ENCODE measurements at places on chromosomes 5 and 9.
A peak's percentile ranks its signal among the peaks of the same experiment; 100 is the strongest.

DNA sequence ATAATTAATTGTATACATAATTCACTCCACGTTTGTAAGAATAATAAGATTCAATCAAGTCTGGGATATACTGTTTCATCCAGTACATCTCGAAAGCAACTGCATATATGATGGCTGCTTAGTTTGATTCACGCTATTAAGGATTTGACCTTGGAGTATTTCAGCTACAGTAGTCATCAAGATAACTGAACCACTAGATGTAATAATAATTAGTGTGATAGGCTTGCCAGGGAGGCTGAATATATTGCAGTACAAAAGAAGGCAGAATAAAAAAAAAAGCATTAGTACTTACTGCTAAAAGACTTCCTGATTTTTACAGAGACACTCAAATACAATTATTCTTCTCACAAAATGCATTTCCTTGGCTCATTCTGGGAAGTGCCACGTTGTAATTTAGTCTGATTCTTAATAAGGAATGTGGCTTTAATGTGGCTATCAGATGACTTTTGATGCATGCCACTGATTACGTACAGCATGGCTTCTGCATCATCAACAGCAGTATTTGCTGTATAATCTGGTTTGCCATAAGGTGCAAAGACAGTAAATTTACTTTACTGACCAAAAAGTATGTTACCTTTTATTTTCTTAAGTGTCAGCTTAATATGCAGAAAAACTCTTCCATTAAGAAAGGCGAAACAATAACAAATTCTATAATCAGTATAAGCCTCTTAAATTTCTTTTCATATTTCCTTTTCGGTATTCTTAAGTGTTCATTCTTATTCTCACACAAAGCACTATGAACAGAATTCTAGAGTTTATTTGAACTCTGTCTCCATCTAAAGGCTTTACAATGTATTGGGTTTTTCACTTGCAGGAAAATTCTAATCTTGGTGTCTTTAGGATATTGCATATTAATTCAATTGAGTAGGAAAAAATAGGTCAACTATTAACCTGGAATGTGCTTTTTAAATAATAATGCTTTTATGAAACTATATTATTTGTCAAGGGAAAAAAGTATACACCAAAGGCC lies 166.4 kb downstream of the SLF1 start:
- no peak for DNase-seq

DNA sequence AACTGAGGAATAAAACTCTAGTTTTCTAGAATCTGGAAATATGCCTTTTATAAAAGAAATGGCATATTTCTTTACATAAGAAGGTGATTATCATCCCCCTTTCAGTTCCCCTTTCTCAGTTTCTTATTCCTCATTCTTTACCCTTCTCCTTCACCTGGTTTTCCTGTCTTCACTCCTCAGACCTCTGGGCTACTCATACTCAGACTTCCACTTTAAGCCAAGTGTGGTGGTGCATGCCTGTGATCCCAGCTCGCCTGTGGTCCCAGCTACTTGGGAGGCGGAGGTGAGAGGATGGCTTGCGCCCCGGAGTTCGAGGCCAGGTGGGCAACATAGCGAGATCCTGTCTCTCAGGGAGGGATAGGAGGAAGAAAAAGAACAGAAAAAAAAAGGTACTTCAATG lies 57.2 kb downstream of the RANBP6 start:
- DNase-seq: no peak

DNA sequence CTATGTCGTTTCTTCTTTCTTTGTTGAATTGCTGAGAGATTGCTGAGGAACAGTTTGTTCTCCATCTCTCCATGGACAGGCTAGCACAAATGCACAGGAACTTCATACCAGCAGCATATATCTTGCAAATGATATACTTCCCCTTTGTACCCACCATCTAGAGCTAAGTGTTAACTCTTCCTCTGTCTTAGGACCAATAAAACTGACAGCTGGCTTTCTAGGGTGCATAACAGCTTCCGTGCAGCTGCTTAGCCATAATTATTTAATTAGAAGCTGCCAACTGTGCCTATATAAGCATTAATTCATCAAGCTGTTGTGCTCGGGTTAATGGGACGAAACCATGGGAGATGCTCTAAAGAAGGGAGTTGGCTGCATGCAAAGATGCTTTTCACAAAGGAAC lies 38.7 kb downstream of the KCTD16 start:
- no peak for DNase-seq

- DNase-seq: peak; percentile 83
Observed at GRCh38 chr5:99037668-99038067, 108.9 kb upstream of the CHD1 start.

GRCh38 chr5:12023614-12024241 lies 119.5 kb upstream of the CTNND2 start:
- no peak for DNase-seq

DNA sequence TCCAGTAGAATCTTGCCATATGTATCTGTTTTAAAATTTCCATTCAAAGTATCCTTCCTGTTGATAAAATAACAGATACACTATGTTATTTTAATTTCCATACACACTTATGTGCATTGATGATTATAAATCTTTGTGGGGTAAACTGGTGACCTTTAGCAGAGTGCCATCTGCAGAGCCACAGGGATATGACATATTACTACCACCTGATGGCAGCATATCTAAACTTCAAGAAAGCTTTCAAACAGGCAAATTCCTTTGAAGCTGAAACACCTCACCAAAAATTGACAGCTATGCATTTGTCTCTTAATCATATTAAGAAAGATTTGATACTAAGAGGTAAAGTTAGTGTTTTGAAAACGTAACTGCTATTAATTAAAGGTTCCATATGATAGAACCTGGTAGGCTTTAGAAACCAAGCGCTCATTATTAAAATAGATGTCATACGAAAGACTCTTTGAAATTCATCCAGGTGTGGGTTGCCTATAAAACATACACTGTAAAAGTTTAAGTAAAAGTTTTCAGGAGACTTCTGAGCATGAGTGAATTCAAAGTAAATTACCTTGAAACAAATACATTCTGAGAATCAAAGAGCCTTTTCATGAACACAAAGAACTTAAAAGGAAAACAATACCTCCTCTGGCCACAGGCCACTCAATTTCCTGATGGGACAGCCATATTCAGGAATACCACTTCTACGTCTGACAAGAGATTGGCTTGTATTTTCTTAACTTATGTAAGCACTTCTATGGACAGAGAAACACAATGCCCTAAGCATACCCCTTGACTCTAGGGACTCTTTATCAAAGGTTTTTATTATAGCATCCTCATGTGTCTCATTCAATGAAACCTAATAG lies 93.3 kb downstream of the KIAA0825 start:
- DNase-seq: peak; percentile 45

DNA sequence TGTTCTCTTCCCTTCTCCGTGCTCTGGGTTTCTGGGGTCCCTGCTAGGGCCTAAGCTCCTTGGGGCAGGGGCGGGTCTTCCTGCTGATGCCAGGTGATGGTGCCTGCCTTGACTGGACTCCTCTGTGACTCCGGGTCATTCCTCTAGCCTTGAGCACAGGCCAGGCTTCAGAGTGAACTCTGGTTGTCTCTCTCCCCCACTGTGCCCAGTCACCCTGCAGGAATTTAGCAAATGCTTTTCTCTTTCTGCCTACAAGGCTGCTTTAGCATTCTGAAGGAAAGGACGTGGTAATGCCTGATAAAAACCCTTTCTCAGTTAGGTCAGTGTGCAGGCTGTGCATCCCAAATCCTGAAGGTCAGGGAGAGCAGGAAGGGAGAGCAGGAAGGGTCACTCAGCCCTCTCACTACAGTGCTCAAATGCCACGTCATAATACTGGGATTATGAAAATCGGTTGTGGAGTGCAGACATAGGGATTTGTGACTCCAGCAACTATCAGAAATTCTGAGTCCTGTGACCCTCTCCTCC lies 2.7 kb downstream of the CXCL14 start:
- no peak for DNase-seq

GRCh38 chr5:21807953-21808352 lies 1045.2 kb downstream of the CDH12 start:
- no peak for DNase-seq

DNA sequence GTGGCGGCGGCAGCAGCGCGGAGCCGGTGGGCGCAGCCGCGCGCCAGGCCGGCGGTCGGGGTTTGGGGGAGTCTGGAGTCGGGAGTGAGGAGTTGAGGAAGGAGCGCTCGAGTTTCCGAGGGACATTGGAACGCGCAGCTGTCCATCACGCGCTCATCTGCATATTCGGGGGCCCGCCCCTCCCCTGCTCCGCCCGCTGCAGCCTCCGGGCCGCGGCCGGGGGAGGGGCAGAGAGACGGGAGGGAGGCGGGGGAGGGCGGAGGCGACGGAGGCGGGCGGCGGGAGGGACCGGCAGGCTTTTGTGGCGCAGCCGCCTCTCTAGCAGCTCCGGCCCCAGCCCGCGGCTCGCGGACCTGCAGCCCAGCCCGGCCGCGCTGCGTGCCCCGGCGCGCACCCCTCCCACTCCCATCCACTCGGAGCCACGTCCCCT lies at the start of gene IRX2:
TSS of gene IRX2 (minus strand) at position 86 of the 430 bp plus-strand sequence. CDS start 264 bp downstream, outside the sequence.
- DNase-seq: no peak

DNA sequence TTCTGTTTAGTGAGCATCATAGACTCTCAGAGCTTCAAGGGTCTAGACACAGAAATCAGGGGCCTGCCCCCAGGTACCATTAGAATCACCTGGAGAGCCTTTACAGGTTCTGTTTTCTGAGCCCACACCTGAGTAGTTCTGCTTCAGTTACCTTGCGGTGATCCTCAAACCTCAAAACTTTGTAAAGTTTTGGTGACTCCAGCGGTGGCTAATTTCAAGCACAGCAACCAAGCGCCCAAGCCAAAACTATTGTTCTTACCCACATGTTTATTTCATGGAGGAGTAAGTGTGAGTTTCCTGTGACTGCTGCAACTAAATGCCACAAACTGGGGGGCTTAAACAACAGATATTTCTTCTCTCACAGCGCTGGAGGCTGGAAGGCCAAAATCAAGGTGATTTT lies 108.9 kb downstream of the FOXD1 start:
- DNase-seq: no peak

DNA sequence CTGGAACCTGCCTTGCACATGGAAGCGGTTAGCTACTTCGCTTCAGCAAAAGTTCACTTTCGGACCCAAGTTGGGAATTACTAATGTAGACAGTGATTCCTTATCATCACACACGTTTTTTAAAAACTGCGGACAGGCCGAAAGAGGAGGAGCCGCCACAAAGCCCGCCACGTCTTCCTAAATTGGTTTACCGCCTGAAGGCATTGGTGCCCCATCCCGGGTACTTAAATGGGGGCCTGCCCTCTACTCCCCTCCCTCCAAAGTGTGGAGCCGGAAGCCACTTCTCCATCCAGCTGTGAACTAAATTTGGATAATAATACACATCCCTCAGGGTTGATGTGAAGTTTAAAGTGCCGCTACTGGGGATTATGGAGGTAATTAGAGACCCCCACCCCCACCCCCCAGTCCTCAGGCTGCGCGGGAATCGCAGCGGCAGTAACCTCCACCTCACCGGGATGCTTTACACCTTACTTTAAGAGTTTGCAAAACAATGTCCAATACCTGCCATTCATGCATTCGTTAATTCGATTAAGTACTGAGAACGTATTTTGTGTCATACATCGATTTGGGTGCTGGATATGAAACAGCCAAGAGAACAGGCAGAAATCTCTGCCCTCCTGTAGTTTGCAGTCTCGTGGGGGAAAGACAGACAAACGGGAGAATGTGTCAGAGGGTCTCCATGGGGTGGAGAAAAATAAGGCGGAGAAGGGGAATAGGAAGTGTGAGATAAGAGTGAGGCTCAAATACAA lies 937 bp upstream of the MACROH2A1 start:
- DNase-seq: no peak

- no peak for DNase-seq
Observed at GRCh38 chr5:173103411-173103810, 40.9 kb upstream of the BNIP1 start.

GRCh38 chr5:61026004-61026403 lies 81.0 kb downstream of the NDUFAF2 start:
- DNase-seq: no peak

GRCh38 chr9:136199391-136200288 lies 5.3 kb downstream of the LHX3 start:
- DNase-seq: no peak

- DNase-seq: no peak
Observed at GRCh38 chr5:140261403-140262171, 41.3 kb downstream of the PFDN1 start.

All from naive thymus-derived CD8-positive, alpha-beta T cell (primary cell).